ENCODE measurements at places on chromosomes 2 and 18.

- no peak for ATAC-seq
Measured at GRCh38 chr2:109282865-109283264, 153.9 kb downstream of the SH3RF3 start.

GRCh38 chr2:72898585-72898906 is 11.3 kb downstream of the SPR start:
- ATAC-seq, result no peak

GRCh38 chr18:57885931-57886330 is 82.8 kb upstream of the ATP8B1 start:
- ATAC-seq, result no peak

- no peak for ATAC-seq
Measured at GRCh38 chr2:15460112-15460620, 101.0 kb downstream of the NBAS start.

DNA sequence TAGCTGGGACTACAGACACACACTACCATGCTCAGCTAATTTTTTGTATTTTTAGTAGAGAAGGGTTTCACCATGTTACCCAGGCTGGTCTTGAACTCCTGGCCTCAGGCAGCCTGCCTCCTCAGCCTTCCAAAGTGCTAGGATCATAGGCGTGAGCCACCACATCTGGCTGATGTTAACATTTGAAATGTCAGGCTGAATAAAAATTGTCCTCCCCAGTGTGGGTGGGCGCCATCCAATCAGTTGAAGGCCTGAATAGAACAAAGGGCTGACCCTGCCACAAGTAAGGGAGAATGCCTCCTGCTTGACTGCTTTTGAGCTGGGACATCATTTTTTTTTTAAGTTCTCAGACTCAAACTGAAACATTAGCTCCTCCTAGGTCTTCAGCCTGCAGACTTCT is 21.0 kb upstream of the RHOB start:
- no peak for ATAC-seq

- ATAC-seq, result no peak
Measured at GRCh38 chr2:181483876-181484275, 26.7 kb downstream of the ITGA4 start.

DNA sequence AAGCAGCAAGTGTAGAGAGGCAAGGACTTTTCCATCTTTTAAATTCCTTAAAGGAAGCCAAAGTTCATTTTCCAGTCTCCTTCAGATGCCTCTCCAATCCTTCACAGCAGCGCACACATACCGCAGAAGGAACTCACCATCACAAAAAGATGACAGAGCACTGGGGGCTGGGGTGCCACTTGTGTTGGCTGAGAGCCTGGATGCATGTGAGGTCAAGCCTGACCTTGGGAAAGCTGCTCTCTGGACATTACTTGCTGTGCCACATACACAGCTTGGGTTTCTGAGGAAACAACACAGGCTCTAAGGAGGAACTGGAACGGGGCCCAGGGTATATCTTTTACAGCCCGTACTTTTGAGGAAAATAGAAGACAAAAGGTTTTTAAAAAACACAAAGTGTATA is 364.3 kb upstream of the MEX3C start:
- ATAC-seq, result no peak

- no peak for ATAC-seq
Measured at GRCh38 chr2:190596993-190597392, 51.9 kb upstream of the NAB1 start.

- ATAC-seq, result no peak
Measured at GRCh38 chr2:45637440-45637839, 14.0 kb upstream of the PRKCE start.

- ATAC-seq, result no peak
Measured at GRCh38 chr2:36406296-36406695, 50.7 kb downstream of the CRIM1 start.

- peak; percentile 86 for ATAC-seq
Measured at GRCh38 chr2:43464590-43464989, 131.2 kb downstream of the THADA start.

DNA sequence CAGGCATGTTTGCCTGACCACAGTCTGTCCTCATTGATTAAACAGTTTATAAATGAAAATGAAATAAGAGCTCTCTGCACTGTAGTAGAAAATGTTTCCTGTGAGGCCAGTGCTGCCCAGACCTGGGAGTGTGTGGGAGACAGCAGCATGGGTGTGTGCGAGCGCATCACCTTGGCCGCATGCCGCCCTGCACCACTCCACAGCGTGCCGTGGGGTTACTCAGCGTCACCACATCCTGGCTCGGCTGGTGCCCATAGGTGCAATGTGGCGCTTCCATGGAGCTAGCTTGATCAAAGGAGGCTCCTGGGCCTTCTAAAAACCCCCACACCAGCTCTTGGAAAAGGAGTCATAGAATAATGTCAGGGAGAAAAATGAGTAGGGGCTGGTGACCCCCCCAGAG is 76.0 kb upstream of the EPC2 start:
- no peak for ATAC-seq

DNA sequence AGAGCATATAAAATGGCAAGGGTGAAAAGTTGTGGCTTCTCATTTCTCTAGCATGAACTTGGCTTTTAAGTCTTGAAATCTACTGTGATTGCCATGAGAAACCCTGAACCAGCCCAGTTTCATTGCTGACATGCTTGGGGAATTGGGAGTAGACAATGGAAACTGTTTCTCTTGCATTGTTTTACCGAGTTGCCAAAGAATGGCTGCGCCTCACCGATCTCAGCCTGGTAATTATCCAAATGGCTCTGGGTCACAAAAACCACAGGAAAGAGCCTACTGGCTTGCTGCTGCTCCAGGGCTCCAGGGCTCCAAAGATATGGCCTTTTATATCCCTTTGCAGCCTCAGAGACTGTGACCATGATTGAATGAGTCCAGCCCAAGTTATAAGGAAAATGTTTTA is 310.4 kb upstream of the NT5C1B start:
- no peak for ATAC-seq

Data from gastroesophageal sphincter (tissue), 4 donors.